ENCODE measurements at places on chromosomes 7 and 10.

DNA sequence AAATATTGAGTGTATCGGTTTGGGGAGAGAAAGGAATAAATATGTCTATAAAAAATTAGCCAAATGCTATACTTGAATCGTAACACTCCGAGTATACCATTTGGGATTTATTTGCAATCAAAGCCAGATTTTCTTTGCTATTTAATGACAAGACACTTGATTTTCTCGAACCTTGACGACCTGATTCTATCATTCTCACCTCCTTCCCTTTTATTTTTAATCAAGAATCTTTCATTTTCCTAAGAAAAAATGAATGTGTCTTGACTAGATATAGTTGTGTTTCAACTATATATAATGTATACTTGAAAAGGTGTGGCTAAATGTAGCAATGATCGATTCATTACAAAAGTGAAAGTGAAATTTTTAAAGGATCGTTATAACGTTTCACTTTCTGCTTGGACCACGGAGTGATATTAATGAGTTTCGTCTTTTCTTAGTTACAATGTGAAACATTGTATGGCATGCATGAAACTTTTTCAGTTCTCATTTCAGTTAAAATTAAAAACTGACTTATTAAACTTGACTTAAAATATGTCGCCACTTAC lies 562 bp downstream of the NUB1 start:
- DNase-seq: no peak

DNA sequence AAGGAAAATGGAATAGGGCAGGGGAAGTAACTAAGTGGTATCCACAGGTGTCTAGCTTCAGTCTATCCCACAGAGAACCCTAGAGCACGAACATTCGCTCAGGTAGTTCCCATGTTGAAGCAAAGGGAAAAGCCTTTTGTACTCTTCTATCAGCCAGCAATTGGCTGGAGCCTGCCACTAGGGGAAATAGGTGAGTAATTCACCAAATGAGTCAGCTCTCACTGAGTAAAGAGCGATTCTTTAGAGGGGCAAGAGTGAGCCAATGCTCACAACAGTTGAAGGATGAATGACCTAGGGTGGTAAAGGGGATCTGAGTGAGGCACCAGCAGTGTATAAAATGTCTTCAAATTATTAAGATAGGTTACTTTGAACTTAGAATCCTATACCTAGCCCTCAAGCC lies 94.1 kb upstream of the ZNF800 start:
- DNase-seq: no peak

DNA sequence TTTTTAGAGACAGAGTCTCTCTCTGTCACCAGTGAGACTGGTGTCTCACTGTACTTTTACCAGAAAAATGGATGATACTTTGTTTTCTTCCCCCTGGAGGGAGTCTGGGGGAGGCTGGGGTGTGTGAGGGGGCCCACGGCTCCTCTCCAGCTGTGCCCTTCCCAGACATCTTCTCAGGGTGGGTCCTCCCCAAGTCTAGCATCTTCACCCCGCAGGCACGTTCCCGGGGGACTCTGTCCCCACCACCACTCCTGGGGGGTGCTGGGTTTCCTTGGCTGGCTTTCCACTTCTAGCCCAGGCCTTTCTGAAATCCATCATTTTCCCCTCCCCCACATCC lies 61.8 kb upstream of the MKRN1 start:
- no peak for DNase-seq

DNA sequence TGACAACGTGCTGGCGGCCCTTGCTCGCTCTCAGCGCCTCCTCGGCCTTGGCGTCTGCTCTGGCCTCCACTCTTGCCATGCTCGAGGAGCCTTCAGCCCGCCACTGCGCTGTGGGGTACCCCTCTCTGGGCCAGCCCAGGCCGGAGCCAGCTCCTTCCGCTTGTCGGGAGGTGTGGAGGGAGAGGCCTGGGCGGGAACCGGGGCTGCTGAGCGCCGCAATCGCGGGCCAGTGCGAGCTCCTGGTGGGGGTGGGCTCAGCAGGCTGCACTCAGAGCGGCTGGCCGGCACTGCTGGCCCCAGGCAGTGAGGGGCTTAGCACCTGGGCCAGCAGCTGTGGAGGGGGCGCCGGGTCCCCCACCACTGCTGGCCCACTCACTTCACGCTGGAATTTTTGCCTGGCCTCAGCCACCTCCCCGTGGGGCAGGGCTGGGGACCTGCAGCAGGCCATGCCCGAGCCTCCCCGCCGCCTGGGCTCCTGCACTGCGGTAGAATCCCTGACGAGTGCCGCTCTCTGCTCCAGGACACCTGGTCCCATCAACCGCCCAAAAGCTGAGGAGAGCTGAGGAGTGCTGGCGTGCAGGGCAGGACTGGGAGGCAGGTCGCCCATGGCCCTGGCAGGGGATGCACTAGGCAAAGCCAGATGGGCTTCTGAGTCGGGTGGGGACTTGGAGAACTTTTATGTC lies 372.2 kb upstream of the NRG3 start:
- no peak for DNase-seq

GRCh38 chr10:54985732-54986131 lies 184.7 kb upstream of the PCDH15 start:
- peak; percentile 3 for DNase-seq

DNA sequence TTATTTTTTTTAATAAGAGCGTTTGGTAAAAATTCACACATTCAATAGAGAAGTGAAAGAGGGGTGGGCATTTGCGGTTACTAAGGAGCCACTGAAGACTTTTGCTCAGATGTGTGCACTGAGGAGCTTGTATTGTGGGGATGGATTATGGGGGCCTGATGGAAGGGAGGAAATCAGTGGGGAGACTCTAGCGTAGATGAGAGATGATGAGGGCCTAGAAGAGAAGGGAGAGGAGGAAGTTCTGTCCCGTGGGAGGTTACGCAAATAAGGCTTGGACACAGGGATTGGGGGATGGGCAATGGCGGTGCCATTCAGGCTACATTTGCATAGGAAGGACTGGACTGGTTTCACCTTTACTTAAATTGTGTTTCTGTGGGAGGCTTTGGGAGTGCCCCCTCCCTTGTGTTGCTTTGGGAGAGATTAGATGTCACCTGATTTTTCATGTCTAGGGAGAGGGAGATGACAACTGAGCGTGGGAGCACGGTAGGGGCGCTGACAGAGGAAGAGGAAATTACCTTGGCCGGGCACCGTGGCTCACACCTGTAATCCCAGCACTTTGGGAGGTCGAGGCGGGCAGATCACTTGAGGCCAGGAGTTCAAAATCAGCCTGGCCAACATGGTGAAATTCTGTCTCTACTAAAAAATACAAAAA lies 2.2 kb upstream of the HIP1 start:
- no peak for DNase-seq

- DNase-seq: no peak
These were observed 207.2 kb downstream of the CELF2 start for GRCh38 chr10:11224792-11225416.

DNA sequence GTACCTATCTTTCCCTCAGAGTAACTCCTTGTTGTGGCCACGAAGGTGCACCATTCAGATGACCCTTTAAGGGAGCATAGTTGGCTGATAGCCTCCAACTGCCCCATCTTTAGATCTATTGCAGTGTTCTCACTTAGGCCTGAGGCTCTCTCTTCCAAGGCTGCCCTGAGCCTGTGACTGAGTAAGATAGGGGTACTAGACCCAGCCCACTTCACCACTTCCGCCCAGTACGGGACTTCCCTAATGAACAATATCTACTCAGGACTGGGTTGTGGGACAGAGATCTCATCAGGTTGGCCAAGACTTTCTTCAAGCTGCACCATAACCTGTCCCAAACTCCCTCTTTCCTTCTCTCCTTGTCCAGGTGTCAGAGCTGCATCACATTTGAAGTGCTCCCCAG lies 5.7 kb upstream of the GNAI1 start:
- DNase-seq: no peak

GRCh38 chr7:148390381-148390780 lies 200.2 kb upstream of the C7orf33 start:
- no peak for DNase-seq

GRCh38 chr10:101291331-101292193 lies 62.3 kb upstream of the LBX1 start:
- peak; percentile 25 for DNase-seq

- DNase-seq: no peak
These were observed 14.2 kb upstream of the MTPN start for GRCh38 chr7:135991322-135991721.

GRCh38 chr10:49781247-49781646 lies 19.1 kb upstream of the OGDHL start:
- DNase-seq: no peak

DNA sequence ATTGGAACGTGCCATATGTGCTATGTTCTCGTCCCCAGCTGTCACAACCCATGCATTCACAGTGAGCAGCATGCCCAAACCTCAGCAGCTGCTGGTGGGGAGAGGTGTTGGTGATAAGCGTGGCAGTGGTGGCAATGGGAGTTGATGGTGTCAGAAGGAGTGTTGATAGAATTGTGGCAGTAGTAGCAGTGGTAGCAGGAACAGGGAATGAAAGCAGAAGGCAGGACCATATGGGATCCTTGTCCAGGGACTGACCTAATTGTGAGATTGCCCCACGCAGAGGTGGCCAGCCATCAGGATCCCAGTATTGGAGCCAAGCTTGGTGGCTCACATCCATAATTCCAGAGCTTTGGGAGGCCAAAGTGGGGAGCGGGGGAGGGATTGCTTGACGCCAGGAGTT lies 276.3 kb downstream of the GALNT17 start:
- DNase-seq: no peak

GRCh38 chr7:127290801-127291361 lies 38.1 kb upstream of the GRM8 start:
- no peak for DNase-seq

DNA sequence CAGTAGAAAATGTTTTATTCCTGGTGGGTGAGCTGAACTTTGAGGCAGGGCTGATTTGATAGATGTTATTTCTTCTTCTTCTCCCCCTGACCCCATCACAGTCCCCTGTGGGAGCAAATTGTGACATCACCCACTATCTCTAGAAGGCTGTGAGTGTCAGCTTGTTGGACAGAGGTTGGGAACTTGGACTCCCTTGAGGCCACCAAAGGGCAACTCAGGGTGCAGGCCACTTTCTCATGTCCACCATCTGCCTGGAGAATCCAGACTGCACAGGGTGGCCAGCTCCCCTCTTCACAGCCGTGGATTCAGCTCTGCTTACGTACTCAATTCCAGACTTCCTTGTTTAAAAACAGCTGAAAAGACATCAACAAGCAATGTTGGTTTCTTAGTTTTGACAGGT lies 103.0 kb downstream of the LRRC18 start:
- no peak for DNase-seq

DNA sequence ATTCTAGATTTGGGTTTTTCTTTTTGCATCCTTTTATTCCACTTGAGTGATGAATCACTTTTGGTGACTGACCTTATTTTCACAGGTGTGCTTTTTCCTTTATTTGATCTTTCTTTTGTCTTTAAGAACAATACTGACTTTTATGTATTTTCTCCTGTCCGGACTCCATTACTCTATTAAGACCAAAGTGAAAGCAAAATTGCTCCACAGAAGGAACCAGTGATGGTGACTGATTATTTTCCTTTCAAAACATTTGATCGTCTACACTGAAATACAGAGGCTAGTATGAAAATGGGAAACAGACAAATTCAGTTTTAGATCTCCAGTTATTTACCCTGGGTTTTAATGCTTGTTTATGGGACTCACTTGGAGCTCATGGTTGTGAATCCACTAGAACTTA lies 15.5 kb downstream of the EXOC4 start:
- no peak for DNase-seq

GRCh38 chr10:103765168-103765567 lies 90.2 kb downstream of the SH3PXD2A start:
- DNase-seq: peak; percentile 72

DNA sequence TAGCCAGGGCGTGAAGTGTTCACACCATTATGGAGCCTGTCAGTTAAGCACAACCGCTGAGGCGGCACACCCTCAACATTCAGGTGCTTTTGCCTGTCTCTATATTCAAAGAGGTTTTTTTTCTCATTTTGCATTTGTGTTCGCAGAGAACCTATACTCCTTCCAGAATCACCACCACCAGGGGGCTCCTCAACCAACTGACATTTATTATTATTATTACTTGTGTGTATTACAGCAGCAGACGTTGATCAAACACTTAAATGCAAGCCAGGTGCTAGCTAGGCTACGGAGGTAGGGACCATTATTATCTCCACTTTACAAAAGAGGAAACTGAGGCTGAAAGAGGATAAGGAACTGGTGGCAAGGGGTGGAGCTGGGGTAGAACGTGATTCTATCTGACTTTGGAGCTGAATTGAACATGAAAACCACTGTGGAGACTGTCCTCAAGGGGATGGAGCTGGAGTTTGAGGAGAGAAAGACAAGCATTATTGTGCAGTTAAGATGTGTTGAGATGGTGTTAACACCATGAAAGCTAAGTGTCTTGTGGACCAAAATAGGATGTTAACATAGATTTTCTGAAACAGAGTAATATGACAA lies 133.8 kb upstream of the PLXNA4 start:
- DNase-seq: peak; percentile 16

DNA sequence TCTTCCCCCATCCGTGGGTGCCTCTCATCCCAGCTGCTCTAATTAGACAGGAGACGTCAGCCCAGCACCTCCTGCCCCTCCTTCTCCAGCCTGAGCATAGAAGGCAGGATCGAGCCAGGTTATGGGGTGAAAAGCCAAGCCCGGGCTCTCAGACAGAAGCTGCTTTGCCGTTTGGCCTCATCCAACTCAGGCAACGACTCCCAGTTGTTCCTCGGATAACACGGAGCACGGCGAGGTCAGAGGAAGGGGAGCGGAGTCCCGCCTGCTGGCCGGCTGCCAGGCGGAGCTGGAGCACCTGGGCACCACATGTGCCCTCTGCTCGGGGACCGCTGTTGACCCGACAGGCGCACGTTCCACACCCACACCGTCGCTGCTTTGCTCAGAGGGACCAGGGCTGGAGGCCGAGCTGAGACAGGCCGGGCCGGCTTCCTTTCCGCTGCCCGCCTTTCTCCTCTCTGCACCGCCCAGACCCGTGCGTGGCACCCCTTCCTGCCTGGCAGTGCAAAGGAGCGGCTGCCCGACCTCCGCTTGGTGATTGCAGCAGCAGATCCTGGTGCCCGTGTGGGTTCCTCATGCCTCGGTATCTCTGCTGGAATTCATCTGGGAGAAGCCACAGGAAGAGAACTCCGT lies 21.6 kb upstream of the UNCX start:
- DNase-seq: no peak

DNA sequence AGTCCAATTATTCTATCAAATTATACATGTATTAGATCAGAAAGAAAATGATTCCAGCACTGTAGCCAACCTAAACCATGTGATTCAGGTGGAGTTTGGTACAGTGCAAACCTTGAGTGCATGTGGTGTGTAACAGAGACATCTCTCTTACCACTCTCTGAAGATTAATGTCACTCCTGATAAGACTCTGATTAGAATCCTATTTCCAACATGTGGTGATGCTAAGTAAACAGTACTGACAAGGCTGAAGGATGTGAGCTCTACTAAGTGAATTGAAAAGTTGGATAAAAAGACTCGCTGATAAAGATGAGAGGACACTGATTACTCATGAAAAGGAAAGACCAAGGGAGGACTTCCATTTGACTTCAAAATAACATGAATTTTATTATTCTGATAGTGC lies 232.0 kb downstream of the SDK1 start:
- no peak for DNase-seq

GRCh38 chr7:100538654-100539435 lies at the start of gene AGFG2:
Gene AGFG2, plus strand, starts transcription at chr7:100539203. Its CDS starts 144 bp downstream, at chr7:100539347.
- peak; percentile 100 for DNase-seq

- DNase-seq: no peak
These were observed 10.2 kb upstream of the OPALIN start for GRCh38 chr10:96368971-96369370.

Measured in fibroblast of skin of abdomen (primary cell).